ENCODE measurements at places on chromosomes 5 and 9.

DNA sequence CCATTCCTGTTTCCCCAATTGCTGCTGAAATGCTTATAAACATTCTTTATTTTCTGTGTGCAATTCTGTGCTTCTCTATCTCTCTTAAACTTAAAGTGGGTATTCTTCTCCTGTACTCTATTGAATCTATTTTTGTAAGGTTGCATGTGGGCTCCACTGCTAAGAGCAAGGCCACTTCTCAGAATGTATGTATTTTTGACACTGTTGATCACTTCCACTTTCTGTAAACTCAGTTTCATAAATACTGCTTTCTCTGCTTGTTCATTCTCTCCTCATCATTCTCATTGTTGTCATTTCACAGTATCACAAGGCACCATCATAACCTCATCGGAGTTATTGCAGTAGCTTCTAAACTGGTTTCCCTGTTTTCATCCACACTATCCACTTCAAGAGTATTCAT lies 483.0 kb upstream of the CDH18 start:
- no peak for DNase-seq

DNA sequence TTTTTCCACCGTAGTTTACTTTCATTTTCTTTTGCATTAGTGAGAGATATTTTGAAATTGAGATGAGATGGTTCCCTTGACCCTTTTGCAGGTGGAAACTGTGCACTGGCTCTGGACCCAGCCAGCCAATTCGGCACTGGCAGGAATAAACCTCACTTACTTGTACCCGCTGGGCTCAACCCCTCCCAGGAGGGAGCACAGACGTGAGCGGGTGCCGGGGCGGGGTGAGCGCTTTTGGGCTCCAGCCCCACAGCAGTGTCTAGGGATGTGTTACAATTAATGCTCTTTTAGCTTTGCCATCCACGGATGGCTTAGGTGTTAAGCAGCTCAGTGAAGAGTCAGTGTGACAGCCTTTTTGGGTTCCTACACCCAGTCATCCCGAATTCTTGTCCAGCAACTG lies 766.1 kb upstream of the CHD1 start:
- DNase-seq = no peak

DNA sequence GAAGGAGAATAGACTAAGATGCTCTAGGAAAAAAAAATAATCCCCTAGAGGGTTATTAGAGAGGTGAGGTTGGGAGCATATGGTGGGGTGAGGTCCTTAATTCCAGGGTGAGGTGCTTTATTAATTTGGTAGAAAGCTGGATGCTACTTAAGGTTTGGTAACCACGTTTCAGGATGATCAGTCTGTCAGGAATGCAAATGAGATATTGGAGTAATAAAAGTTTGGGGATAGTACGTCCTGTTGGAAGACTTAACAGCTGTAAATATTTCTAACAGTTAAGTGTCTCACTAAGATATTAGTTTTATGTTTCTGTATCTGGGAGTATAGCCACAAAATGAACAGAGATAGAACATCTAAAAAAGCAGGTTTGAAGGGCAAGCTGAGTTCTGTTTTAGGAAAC lies 578.9 kb downstream of the CETN3 start:
- DNase-seq = no peak

DNA sequence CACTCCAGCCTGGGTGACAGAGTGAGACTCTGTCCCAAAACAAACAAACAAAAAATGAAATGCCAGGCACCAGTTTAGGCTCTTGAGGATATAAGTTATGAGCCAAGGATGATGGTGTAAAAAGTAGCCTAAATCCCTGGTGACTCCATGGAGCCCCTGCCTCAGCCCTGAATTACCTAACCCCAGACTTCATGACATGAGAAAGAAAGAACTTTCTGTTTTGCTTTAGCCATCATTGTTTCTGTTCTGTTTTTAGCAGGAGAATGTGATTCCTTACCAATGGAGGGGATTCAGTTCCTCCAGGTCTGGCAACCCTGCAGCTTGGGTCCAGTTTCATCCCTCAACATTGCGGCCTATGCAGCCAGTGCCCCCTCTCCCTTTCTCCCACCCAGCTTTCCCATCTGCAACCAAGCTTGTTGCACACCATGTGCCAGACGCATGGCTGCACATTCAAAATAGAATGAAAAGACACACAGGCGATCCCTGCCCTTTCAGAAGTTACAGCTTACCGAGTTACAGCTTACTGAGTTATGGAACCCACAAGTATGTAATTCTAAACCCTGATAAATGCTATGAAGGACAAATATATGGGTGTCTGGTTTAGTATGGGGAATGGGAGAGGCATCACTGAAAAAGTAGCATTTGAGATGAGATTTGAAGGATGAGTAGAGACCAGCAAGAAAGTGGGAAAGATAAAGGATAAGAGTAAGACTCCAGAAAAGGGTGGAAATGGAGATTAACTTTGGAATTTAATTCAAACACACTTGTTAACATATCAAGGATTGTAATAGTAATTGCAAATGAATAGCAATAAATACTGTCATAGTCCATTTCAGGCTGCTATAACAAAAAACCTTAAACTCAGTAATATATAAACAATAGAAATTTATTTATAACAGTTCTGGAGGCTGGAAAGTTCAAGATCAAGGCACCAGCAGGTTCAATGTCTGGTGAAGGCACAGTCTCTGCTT lies 6.0 kb upstream of the SEMA5A start:
- DNase-seq = no peak

- no peak for DNase-seq
Measured at GRCh38 chr5:132704875-132705274, 31.1 kb downstream of the IL4 start.

- no peak for DNase-seq
Measured at GRCh38 chr5:133205204-133205603, 153.4 kb downstream of the HSPA4 start.

GRCh38 chr5:43313854-43314457 lies 744 bp upstream of the HMGCS1 start:
- DNase-seq = peak; percentile 83

- no peak for DNase-seq
Measured at GRCh38 chr5:166369807-166370206, 1921.6 kb upstream of the WWC1 start.

- DNase-seq = peak; percentile 47
Measured at GRCh38 chr5:135553688-135554462, 18.1 kb upstream of the NEUROG1 start.

DNA sequence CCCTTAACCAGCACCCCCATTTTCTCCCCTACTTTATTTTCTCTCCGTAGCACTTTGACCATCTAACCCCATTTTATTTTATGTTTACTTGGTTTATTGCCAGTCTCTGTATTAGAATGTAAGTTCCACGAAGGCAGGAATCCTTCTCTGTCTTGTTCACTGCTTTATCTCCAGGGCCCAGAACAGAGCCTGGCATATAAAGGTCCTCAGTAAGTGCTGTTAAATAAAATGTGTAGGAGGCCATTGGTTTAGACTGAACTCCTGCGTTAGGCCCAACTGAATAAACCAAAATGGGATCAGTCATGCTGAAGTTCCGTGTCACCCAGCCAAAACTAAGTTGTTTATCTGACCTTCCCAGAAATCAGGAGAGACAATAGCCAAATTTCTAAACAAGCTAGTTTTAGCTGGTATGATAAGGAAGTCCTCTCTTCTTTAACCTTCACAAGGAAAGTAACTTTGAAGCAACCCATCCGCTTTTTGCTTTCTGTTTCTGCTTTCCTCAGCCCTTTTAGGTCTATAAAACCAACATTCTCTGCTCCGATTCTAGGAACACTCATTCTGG lies 29.0 kb upstream of the CCNJL start:
- no peak for DNase-seq

DNA sequence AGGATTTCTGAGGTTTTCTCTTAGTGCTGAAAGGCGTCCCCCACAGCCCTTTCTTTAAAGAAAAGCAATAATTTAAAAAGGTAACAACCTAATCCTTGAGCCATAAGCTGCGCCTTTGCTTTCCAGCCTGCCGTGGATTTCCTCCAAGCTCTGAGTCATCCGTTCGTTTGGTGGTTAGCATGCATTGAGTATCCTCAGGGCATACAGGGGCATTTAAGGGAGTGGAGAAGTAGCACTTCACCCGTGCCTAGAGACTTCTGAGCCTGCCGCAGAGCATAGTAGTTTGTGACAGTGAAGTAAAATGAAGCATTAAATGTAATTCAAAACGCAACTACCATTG lies 892 bp upstream of the TNC start:
- DNase-seq = peak; percentile 57

DNA sequence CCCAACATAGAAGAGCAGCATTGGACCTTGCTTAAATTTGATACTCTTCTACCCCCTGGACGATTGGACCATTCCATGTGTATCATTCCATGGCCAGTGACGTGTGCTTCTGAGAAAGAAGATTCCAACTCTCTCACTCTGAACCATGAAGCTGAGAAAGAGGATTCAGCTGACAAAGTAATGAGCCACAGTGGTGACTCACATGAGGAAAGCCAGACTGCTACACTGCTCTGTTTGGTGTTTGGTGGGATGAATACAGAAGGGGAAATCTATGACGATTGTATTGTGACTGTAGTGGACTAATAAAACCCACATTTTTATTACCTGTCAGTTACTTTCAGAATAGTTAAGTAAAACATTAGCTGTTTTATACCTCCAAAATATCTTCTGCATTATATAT lies 7.5 kb downstream of the HSPA5 start:
- no peak for DNase-seq

DNA sequence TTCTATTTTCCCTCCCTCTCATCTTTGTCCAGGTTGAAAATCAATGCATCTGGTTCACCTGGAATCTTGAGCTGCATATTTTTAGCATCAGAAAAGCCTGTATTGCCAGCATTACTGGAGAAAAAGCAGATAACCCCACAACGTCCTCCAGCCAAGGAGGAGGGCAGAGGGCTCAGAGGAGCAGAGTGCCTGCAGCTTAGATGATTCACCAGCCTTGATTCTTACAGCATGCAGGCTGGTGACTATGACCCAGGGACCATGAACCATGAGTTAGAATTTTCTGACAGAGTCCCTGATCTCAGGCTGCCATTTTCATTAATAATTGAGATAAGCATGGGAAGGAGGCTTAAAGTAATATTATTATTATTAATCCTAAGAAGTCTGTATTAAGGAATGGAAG lies 278.2 kb downstream of the BRINP1 start:
- DNase-seq = no peak

DNA sequence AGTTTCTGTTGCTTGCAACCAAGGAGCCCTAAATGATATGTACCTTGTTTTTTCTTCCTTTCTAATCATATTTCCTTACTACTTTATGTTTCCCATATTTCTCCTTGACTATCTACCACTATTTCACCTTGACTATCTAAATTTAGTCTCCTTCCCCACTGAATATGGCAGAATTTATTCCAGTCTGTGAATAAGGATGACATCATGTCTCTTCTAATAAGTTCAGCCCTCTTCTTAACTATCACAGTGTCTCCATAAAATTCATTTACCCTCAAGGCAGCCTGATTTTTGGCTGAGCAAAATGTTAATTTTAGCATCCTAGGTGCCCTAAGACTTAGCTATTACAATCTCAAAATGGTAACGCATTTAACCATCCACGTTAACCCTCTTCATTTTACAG lies 99.5 kb upstream of the EQTN start:
- DNase-seq = no peak

GRCh38 chr9:131791542-131792254 lies 51.8 kb upstream of the RAPGEF1 start:
- no peak for DNase-seq

DNA sequence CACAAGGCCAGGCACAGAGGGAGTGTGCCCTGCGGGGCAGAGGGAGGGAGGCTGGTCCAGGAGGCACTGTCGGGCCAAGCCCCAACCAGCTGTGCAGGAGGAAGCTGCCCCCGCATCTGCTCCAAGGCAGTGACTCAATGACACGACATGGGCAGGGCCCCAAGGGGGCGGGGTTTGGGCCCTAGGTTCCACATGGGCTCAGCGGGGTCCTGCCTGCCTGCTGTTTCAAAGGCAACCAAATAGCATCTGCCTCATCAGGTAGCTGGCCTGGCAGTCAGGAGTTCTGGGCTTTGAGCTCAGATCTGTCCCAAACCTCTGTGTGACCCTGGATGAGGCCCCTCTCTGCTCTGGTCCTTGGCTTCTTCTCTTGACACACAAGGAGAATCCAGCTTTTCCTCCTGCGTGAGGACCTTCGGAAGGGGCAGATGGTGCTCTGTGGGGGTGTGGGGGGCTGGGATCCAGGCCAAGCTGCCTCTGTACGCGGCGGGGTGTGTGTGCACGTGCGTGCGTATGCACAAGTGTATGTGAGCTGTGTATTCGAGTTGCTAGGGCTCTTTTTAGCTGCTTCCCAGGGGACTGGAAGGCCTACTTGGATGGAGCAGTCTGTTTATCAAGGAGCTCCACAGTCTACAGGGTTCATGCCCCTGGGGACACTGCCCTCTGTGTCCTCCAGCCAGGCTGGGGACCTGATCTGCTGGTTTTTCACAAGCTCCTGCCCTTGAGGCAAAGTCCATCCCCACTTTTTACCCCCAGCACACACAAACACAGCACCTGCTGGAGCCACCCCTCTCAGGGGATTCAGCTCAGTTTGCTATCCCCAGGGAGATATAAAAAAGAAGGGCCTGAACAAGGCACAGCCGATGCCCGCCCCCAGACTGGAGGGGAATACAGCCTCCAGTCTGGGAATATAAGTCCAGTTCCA lies 138.9 kb downstream of the RGS3 start:
- peak; percentile 26 for DNase-seq

GRCh38 chr5:68911840-68912690 lies 181.7 kb upstream of the SLC30A5 start:
- no peak for DNase-seq

GRCh38 chr5:34503379-34504253 lies 152.5 kb upstream of the RAI14 start:
- no peak for DNase-seq

DNA sequence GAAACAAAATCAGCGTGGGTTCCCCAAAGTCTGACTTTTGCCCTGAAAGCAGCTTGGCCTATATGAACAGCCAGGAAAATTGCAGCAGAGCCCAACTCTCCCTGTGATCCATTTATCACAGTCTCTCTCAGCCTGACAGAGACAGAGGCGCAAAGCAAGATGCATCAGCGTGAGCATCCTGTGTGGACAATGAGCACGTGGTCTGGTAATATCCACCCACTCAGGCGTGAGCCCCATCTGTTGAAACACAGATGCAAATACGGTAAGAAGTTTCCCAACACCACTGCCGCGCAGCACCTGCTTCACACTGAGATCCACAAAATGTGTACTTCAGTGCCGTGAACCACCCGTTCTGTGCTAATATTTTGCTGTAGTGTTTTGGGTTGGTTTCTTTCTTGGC lies 114.6 kb downstream of the MRPL36 start:
- no peak for DNase-seq

DNA sequence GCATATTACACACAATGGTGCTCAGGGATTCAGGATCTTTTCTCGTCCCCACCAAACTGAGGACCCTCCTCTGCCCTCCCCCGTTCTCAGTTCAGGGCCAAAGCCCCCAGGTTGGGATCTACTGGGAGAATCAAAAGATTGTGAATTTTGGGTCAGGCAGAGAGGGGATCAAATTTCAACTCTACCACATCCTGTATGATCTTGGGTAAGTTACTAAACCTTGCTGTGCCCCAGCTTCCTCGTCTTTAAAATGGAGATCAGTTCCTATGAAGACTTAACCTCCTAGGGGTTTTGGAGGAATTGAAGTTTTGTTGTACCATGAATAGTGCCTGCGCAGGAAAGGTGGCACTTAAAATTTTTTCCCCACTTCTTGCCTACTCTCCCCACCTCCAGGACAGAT lies 62.4 kb downstream of the RAI14 start:
- no peak for DNase-seq

- DNase-seq = no peak
Measured at GRCh38 chr9:89541798-89542197, 43.9 kb upstream of the SEMA4D start.
